ENCODE measurements at places on chromosomes 1 and 21.

GRCh38 chr1:77776007-77776700, 3.3 kb upstream of the MIGA1 start:
- no peak for DNase-seq

DNA sequence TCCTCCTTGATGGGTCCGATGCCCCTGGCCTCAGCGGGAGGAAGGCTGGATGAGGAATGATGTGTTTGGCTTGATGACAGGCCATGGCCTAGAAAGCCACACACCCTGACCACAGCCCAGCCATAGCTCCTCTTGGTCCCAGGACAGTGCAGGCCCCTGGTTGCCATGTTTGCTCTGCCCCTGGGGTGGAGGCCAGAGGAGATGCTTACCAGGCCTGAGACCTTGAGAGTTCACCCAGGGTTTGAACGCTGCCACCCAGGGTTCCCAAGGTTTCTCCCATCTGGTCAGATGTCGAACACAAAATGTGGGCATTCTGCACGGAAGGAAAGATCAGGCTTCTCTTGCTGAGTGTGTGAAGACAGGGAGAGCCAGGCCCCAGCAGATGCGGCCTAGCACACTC, 2.6 kb downstream of the C1orf226 start:
- no peak for DNase-seq

DNA sequence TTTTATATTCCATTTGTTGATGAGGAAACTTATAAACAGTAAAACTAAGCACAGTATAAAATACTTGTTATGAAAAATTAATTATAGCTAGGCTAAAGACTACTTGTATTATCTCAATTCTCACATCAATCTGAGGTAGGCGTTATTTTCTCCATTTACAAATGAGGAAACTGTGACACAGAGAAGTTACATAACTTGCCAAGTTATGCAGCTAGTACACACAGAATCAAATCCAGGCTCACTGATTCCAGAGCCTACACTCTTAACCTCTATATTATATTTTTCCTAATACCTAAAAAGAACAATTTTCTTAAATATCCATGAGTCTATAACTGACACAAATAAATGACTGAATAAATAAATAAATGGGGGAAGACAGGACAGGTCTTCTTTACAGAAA, 11.2 kb upstream of the VPS45 start:
- DNase-seq: no peak

DNA sequence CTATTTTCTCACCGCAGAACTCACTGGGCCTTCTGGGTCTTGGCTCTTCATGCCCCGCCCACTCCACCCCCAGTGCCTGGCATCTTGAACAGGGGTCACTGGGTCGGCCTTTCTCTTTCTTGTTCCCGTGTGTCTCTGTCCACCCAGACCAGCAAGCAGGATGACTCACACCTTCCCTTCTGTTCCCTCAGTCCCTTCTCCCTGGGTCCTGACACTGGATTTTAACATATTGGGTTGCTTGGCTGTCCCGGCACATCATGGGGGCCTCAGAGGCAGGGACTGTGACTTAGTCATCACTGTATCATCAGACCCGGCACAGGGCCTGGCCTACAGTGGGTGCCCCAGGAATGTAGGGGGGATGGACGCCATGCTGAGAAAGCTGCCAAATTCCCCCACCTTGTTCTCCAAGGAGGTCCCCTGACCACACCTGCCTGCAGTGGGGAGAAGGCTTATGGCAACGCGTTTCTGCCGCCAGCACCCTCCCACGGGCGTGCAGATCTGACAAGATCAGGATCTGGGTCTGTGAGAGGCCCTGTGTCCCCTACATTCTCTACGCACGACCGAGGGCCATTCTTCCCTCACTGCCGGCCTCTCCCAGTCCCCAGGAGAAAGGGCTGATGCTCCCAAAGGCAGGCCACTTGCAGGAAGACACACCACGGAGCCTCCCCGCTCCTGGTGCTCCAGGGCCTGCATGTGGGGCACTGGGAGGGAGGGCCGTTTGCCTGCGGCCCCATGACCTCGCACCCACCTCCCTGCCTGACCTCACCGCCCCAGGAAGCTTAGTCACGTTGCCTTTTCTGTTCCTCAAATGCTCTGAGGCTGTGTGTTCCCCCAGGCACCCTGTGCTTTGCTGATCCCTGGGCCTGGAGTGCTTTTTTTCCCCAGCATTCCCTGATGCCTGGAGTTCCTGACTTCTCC, 157.2 kb upstream of the TMEM51 start:
- no peak for DNase-seq

- no peak for DNase-seq
Observed at GRCh38 chr1:13951793-13952751, 252.1 kb downstream of the PRDM2 start.

DNA sequence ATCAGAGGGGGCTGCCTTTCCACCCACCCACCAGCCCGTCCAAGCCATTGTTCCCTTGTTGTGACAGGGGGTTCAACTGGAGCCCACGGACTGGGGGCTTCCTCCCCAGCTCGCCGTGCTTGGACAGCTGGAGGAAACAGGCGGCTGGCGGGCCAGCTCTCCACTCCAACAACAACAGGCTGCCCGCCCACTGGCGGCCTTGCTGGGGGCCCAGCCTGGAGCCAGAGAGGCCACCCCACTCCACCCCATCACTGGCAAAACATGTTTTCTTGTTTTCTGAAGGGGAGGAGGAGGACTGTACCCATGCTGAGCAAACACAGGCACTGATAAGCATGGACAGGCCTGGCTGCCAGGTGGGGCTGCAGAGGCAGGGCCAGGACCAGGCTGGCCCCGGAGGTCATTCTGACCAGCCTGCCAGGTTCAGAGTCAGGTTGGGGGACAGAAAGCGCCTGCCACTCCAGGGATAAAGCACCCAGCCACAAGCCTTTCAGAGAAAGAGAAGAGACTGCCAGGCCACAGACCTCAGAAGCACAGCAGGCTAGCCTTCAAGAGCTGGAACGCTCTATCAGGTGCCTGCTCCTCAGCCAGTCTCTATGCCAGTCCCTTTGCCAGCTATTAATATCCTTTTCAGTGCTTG, 32.8 kb downstream of the GJA4 start:
- no peak for DNase-seq

GRCh38 chr1:43708002-43708410, 670 bp downstream of the ST3GAL3 start:
- no peak for DNase-seq

DNA sequence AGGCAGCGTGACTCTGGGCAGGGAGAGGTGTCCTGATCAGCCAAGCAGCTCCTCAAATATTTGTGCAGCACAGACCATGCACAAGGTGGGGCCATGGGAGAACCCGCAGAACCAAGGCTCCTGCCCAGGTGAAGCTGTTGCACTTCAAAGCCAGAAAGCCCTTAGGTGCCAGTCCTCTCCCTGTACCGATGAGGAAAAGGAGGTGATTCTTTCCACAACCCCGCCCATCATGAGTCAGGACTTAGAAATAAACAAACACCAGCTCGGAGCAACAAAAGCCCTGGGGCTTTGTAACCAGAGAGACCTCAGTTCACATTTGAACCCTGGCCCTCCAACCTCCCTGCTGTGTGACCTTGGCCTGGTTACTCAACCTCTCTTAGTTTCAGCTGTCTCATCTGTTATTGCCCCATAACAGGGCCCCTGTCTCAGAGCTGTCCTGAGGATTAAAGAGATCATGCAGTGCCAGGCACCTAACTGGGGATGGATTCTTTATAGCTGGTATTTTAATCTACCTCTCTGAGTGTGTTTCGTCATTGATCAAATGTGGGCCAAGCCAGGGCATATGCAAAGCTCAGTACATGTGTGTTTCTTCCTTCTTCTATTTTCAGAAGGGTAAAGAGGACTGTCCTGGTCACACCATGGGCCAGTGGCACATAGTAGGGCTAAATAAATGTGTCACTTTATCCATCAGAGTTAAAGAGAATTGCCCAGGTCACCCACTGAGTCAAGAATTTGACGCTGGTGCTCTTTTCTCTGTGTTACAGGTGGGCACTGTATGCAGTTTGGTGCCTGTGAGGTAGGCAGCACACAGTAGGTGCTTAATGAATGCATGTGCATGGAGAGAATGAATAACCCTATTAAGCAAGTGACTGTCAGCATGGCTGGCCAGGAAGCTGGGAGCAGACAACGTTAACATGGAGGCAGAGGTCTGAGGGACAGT, 1.4 kb downstream of the LDLRAD1 start:
- DNase-seq: no peak

DNA sequence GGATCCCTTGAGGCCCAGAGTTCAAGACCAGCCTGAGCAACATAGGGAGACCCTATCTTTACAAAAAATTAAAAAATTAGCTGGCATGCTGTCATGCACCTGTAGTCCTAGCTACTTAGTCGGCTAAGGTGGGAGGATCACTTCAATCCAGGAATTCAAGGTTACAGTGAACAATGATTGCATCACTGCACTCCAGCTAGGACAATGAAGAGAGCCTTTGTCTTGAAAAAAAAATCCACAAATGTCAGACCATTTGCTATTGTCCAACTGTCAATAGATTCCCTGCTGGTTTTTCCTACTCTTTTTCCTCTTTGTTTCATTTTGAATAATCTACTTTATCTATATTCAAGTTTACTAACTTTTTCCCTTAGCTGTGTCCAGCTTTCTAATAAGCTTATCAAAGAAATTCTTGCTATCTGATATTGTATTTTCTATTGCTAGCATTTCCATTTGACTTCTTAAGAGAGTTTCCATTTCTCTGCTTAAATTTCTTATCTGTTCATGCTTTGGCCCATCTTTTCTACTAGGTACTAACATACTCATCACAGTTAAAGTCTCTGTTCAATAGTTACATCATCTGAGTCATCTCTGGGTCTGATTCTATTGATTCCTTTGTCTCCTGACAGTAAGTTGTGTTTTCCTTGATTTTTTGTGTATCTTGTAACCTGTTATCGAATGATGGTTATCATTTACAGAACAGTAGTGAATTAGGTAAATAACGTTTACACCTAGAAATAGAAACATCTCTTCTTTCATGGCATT, 14.8 kb downstream of the MT1HL1 start:
- DNase-seq: no peak

DNA sequence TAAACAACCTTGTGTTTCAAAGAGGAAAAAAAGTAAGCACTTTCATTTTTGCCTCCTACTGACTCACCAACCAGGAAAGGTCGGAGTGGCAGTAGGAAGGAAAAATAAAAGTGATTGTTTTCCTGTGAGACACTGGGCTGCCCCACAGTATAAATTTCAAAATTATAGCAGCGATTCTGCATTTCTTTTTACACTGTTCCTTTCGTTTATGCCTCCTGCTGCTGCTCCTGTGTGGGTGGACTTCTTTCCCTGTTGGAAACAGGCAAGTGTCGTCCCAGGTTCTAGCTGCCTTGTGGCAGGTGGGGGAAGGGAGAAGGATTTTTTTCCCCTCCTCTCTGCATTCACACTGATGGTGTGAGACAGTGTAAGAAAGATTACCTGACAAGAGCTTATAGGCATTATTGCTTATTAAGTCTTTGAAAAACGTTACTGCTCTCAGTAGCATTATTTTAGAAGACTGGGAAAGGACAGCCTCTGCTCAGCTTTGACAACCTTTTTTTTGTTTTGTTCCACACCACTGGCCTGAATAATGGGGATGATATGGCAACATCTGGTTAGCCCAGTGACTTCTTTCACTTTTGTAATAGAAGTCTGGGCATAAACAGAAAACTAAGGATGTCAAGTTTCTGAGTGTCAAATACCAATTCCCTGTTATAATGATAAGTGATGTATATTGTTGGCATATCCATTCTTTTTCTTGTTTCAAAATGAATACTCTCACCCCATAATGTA, 77.9 kb downstream of the NEK7 start:
- no peak for DNase-seq

DNA sequence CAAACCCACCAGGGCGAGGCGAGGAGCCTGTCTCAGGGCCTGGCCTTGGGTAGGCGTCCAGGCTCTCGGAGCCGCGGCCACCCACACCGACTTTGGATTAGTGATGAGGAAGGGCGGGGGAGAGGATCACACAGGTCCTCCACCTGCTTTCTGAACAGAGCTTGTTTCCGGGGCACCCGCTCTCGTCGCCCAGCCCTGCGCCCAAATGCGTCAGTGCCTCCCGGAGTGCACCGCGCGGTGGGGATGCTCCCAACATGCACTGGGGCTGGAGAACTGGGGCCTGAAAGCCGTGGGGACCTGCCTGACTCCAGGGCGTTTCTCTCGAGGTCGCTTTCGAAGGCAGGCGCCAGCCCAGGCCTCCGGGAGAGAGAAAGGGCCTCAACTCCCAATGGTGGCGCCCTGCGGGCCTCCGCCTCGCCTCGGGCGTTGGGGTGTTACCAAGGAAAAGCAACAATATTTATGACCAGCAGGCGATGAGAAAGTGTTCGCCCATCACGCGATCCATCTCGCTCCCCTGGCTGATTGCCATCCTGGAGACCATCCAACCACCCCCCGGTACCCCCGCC, 8.9 kb upstream of the LHX8 start:
- no peak for DNase-seq

- DNase-seq: no peak
Observed at GRCh38 chr1:107555578-107555977, 409.4 kb downstream of the VAV3 start.

DNA sequence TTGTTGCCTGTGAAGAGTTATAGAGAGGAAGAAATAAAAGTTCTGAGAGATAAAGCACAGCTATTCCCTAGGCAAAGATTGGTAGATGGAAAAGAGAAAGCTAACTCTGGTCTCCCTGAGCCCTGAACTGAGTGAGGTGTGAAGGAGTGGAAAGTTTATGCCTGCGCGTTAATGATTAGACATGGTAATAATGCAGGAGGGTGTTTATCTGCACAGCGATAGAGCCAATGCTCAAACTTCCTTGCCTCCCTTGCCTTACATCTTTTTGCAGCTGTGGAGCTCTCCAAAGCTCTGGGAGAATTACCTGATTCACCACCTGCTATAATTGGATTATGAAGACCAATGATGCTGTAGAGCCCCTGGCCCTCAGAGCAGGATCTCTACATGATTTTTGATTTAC, 32.8 kb upstream of the CHRM3 start:
- no peak for DNase-seq

DNA sequence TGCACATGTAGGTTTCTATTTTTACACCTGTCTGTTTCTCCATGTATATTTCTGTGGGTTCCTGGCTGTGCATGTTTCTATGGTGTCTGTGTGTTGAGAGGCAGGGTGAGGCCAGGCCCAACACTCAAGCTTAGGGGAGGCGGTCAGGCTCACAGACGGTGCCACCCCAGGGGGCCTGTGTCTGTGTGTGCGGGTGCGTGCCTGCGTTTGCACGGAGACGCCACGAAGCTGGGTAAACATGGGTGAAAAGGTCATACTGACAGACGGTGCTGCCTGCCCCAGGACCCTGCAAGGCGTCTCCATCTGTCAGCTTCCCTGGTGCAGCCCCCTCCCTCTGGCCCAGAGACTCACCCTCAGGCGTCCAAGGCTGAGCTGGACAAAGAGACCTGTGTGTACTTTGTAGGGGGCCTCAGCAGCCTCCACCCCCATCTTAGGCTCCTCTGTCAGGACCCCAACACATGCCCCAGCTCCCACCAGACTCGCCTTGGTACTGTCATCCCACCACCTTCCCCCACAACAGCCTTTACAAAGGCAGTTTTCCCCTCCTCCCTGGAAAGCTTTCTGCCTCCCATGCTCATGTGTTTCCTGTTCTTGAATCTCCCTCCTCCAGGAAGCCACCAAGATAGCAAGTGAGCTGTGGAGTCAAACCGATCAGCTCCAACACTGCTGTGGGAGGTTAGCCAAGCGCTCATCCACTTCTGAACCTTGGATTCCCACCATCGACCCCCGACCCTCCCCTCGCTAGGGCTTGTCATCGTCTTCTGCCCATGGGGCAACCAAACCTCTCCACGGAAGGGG, 34.1 kb downstream of the PTPRF start:
- no peak for DNase-seq
